Activated CD4-positive, alpha-beta memory T cell treated with anti-CD3 and anti-CD28 coated beads for 36 hours (primary cell): ENCODE measurements at places on chromosomes 16 and 17.

GRCh38 chr17:12070561-12070960 lies 49.9 kb downstream of the MAP2K4 start:
- DNase-seq = no peak

- DNase-seq = no peak
Observed at GRCh38 chr16:57343221-57343620, 15.4 kb upstream of the CCL22 start.

DNA sequence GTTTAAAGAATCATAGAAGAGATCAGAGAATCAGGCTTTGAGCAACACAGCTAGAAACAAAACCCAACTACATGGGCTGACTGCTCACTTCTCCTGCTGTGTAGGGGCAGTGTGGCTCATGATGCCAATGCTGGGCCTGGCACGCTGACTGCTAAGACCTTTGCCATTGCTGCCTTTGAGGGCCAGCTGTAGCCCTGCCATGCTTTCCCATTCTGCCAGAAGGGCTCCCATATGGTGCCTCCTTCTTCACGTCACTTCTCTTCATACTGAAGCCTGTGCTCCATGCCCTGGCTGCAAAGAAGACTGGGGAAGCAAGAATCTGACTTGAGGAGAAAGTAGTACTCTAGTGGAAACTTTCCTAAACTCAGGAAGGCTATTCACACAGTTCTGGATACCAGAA lies 232.9 kb downstream of the UTP18 start:
- DNase-seq = no peak

GRCh38 chr17:521561-522325 lies 169.1 kb upstream of the RPH3AL start:
- DNase-seq = no peak

- DNase-seq = peak; percentile 59
Observed at GRCh38 chr17:1491443-1492248, 840 bp downstream of the MYO1C start.

- DNase-seq = no peak
Observed at GRCh38 chr16:31064882-31065461, 9.1 kb downstream of the ZNF668 start.
